ENCODE measurements at places on chromosomes 3 and 15.

DNA sequence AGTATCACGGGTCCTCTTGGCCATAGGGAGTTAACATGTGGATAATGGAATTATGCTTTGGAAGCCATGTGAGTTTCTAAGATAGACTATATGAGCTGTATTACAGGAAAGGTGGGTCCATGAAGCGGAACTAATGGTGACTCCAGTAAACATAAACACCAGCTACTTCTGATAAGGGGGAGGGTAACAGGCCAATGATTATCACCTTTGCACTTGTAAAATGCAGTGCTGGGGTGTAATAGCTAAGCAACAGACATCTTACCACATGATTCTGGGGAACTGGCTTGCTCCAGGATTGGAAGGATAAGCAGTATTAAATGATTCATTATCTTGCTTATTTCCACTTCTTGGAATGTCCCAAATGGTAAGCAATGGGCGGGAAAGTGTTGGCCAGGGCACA, 61.4 kb upstream of the CD47 start:
- no peak for DNase-seq

GRCh38 chr3:149771652-149772271, 19.5 kb upstream of the COMMD2 start:
- DNase-seq: no peak

GRCh38 chr15:89024418-89024817, 63.8 kb upstream of the ABHD2 start:
- DNase-seq: no peak

GRCh38 chr3:58471025-58471887, 20.6 kb upstream of the KCTD6 start:
- no peak for DNase-seq

DNA sequence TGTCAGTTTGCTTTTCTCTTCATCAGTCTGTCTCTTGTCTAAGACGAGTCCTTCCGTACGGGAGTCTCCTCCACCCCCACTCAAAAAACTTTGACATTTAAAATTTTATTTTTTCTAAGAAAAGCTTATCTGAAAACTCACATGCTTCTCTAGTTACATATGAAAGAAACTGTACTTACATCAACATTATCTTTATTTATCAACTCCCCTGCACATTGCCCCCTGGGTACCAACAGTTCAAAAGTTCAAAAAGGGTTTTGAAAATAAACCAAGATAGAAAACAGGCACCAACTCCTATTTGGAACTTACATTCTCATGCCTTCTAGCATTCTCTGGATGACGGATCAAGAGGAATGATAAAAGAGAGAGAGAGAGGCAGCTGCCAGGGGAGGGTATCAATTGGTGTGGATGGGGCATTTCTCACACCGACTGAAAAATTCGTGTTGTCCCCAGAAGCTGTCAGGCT, 182.5 kb downstream of the FOXP1 start:
- no peak for DNase-seq

DNA sequence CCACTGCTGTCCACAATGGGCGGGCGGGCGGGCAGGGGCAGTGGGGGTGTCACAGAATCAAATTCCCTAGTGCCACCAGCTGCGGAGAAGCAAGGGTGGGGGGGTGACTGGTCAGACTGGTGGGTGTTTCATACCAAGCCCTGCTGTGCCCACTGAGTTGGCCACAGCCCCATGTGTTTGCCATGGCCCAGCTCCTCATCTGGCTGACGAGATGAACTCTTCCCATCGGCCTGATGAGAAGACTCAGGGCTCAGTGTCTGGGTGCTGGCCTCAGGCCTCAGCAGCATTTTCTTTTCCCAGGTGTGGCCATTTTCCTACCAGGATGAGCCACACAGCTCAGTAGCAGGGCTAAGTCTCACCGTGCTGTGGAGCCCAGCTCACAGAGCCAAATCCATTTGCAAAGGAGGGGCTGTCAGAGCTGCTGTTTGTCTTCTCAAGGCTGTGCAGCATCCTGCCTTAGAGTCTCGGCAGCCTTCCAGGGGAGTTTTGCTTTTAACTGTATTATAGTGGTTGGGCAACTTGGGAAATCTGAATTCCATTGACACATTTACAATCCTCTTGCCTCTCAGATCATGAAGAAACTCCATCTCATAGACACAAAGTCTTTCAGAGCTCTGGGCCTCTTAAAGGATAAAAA, 176.8 kb downstream of the ABHD5 start:
- no peak for DNase-seq

DNA sequence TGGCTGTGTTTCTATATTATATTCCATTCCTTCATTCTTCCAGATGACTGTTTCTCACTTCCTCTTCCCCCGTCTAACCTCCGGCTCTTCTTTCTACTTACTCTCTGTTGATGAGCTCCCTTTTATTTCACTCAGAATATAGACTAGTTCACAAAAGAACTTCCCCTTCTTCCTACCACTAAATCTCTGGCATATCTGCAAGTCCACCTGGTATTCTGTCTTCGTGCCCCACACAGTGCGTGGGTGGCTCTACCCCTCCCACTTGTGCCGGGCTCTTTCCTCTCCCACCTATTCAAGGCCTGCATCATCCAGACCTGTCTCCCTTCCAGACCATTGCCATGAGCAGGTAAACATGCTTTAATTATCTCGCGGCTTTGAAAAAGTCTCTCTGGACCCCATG, 73.0 kb downstream of the SCN10A start:
- no peak for DNase-seq

- no peak for DNase-seq
These were observed 373.5 kb downstream of the SHQ1 start for GRCh38 chr3:72474775-72475174.

DNA sequence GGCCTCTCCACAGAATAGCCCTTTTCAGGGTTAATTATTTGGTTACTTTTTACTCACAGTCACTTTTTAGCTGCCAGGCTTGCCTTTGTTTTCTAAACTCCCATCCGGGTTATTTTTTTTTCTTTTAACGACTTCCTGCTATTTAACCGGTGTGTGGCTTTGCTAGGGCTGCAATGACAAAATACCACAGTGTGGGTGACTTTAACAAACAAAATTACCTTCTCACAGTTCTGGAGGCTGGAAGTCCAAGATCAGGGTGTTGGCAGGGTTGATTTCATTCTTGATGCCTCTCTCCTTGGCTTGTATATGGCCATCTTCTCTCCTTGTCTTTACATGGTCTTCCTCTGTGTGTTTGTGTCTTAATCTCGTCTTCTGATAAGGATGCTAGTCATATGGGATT, 91.5 kb downstream of the IL1RAP start:
- no peak for DNase-seq
